ENCODE measurements at places on chromosomes 1 and 21.

DNA sequence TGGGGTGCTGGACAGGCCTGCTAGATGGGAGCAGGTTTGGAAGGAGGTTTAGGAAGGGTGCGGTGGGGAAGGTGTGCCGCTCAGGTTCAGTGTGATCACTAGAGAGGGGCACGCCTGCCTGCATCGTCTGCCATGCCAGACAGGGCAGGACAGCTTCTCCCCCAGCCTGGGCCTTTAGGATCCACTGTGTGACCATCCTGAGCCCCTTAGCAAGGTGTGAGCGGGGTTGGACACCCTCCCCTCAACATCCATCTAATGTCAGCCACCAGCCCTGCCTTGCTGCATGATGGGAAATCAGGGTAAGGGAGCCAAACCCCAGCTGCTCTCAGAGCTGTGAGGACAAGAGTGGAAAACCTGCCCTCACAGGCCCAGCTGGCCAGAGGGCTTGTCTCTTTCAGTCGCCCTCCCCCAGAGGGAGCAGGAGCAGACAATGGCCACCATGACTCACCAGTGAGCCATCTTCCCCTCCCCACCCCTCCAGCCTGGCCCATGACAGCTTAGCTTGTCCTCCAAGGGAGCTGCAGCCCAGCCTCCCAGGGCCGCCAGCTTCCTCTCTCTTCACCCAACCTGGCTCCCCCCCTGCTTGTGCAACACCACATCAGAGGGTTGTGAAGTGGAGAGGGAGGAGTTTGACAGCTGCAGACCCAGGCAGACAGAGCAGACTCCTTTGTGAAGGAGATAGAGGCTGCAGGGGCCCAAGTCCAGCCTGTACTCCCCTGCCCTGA, 37.0 kb downstream of the NUAK2 start:
- no peak for DNase-seq

DNA sequence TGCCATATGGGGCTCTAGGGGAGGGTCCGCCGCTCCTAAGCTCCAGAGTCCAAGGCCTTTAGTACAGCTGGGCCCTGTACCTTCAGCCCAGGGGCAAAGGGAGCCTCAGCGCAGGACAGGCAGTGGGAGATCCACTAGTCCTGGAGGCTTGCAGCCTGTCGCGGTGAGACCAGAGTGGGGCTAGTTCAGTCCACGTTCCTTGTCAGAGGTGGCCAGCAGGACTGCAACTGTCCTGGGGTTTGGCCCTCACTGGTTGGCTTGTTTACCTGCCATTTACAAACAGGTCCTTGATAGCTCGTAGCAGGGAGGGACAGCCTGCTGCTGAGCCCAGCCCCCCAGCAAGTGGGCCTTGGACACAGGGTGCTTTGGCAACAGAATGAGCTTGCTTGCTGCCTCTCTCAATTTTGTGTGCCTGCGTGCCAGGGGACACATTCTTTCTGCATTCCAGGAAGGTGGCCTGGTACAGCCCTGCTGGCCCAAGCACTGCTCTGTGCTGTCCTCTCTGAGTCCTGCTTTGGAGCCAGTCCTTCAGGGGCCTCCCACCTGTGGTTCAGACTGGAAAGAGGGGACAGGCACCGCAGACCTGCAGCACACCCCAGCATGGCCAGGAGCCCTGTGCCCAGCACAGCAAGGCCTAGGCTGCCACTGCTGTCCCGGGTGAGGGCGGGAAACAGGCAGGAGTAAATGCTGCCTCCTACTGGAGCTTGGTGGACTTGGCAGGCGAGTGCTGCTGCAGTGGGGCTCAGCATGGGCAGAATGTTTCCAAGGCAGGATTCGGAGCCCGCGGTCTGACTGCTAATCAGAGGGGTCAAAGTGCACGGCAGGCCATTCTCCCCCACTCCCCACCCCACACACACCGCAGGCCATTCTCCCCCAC, 15.2 kb downstream of the H6PD start:
- no peak for DNase-seq

- no peak for DNase-seq
These were observed 424.4 kb upstream of the NFIA start for GRCh38 chr1:60657926-60658325.

DNA sequence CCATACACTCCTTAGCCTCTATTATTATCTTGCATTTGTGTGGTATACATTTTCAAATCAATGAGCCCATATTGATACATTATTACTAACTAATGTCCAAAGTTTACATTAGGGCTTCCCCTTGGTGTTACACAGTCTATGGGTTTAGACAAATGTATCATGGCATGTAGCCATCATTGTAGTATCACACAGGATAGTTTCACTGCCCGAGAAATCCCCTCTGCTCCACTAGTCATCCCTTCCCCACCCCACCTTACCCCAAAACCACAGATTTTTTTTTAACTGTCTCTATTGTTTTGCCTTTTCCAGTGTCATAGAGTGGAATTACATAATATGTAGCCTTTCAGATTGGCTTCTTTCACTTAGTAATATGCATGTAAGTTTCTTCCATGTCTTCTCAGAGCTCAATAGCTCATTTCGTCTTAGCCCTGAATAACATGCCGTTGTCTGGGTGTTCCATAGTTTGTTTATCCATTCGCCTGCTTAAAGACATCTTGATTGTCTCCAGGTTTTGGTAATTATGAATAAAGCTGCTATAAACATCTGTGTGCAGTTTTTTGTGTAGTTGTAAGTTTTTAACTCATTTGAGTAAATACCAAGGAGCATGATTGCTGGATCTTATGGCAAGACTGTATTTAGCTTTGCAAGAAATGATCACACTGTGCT, 86.4 kb upstream of the LYST start:
- peak; percentile 6 for DNase-seq

DNA sequence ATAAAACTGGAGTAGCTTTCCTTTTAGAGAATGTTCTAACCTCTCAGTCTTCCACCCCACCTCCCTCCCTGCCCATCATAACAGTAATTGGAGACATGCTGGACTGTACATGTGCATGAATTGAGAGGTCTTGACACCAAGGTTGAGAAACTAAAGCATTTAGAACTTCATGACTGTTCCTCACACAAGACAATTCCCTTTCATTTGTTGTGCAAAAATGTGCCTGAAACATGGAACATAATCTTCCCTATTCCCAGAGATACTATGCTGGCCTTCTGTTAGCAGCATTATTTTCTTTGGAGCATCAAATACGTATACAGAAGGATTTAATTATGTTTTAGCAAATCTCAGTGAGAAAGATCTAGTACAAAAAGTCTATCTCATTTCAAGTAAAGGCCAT, 97.5 kb upstream of the KCNE2 start:
- DNase-seq: no peak

All from vagina (tissue), 2 donors.